ENCODE measurements at places on chromosomes 16 and 17.

DNA sequence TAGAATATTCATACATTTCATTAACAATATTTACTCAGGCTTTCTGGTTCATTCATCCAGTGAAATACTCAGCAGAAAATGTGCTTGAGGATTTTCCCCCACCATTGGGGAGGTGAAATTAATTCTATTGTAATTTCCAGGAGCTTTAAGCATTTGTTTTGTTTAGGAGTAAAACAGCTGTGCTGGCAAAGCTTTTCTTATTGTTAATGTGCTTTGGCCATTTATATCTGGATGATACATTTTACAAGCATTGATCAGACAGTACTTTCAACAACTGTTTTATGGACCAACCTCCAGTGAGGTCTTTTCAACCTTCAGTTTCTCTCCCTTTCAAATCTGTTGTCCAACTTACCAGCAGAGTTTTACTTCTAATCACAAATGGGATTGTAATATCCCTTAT lies 672.4 kb downstream of the CDH11 start:
- DNase-seq: no peak

DNA sequence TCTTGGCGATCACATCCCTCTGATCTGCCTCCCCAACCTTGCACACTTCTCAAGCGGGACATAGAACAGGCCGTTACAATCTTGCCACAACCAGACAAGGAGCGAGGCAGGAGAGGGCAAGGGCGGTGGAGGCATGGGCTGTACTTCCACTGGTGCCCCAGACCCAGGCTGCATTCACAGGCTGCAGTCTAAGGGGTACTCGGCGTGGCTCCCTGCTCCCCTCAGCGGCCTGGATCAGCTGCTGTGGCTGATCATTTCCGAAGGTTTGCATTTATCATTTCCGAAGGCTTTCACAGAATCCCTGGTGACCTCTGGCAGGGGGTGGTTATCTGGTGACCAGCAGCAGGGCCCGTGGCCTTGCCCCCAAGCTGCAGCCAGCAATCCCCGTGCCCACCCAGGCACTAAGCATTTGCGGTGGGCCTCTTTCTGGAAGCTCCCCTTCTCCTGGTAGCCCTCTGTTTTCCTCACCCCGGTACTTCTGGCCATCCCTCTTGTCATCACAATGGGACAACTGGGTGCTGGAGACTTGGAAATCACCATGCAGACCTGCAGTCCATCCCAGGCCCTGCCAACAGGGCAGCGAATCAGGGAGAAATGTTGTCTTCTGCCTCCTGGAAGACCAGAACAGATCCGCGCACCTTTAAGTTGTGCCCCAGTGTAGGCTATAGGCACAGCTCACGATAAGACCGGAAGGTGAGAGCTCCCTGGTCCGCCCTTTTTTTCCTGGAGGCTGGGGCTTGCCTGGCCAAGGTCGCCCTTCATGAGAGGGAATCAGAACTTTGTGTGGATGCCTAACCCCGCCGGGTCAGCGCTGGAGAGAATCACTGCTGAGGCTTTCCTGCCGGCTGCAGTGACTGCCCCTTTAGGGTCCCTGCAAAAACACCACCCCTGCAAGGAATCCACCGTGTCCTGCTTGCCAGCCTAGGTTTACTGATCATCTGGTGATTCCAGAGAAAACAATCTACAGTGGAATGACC lies 1739.1 kb downstream of the TP53TG3F start:
- DNase-seq: no peak

- no peak for DNase-seq
Observed at GRCh38 chr16:87968541-87968940, 17.3 kb downstream of the BANP start.

GRCh38 chr17:79306424-79307318 lies 232.0 kb downstream of the ENGASE start:
- no peak for DNase-seq

- DNase-seq: no peak
Observed at GRCh38 chr17:72145962-72146361, 25.1 kb downstream of the SOX9 start.

GRCh38 chr17:73072219-73072962 lies 20.1 kb downstream of the SLC39A11 start:
- no peak for DNase-seq

GRCh38 chr17:79513820-79514535 lies 96.9 kb downstream of the RBFOX3 start:
- DNase-seq: no peak

- no peak for DNase-seq
Observed at GRCh38 chr17:56884483-56885311, 29.2 kb downstream of the TRIM25 start.

DNA sequence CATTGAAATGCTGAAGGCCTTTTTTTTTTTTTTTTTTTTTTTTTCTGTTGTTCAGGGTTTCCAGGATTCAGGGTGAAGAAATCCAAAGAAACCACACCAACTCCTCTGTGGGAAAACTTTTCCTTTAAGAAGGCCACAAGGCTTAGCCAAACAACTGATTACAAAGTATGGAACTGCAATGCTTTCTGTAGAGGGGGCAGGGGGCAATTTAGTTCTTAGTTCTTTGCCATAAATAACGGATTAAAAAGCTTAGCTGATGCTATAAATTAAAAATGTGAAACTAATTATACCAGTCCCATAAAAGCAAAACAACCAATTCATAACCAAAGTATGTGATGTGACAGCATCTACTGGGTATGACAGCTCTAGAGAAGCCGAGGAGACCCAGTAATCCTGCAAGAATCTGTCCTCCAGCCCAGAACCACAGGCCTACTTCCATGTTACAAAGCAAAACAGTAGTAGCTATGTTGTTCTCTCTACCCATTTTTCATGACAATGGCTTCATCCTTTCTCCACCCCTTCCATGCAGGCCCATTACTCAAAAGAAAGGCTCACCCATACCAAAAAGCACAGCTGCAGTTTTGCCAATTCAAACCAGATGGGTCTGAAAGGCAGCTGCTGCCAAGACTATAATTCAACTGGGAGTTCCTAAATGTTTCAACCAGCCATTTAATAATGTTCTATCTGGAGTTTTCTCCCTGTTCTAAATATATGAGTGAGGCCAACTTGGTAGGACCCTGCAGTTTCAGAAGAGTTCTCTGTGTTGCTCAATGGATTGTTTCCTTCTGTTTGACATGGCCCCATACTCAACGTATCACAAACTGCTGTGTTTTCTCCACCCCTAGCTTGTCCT lies 167.1 kb upstream of the ZFHX3 start:
- no peak for DNase-seq

DNA sequence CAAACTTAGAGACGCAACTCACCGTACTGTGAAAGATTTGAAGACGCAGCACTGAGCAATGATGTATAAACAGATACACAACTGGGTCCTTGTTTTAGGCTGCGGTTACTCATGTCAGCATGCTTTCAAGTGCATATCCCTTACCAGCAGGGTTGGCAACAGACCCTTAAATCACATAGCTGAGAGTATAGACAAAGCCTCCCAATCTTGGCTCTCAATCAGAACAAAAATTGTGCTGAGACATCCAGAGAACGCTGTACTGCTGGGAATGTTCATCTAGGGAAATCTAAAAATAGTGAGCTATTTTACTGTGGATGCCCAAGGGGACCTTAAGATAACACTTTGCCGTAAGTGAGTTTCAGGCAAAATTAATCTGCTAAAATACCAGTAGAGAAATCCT lies 84.4 kb upstream of the NUDT7 start:
- DNase-seq: no peak

DNA sequence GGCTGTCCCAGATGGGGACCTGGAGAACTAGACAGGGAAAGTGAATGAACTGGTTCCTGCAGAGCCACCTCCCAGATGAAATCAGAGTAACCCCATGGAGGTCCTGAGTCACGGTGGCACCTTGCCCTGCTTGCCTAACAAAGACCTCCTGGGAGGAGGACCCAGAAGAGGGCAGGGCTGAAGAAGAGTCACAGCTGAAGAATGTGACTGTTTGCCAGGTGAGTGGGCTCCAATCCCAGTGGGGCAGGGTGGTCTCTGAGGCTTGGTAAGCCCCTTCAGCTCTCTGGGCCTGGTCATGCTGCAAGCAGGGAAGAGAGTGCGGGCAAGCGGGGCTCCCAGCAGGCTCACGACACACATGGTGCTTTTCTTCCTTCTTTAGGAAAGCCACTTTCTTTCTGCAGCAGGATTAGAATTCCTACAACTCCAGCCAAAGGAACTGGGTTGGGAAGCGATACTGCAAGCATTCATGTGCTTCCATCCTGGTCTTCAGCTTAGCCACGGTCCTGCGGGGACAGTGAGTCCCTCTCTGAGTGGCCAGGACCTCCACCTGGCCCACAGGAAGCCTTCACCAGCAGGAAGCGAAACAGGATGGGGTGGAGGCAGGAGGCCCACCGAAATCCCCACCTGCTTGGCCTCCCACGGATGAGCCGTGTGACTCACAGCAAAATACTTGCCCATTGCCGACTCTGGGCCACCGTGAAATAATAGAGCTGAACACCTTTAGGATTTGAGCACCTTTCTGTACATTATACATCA lies 4.3 kb downstream of the C16orf74 start:
- no peak for DNase-seq

GRCh38 chr17:77786740-77787505 lies 171.6 kb upstream of the TNRC6C start:
- no peak for DNase-seq

- DNase-seq: no peak
Observed at GRCh38 chr17:69593716-69594115, 179.2 kb downstream of the MAP2K6 start.

DNA sequence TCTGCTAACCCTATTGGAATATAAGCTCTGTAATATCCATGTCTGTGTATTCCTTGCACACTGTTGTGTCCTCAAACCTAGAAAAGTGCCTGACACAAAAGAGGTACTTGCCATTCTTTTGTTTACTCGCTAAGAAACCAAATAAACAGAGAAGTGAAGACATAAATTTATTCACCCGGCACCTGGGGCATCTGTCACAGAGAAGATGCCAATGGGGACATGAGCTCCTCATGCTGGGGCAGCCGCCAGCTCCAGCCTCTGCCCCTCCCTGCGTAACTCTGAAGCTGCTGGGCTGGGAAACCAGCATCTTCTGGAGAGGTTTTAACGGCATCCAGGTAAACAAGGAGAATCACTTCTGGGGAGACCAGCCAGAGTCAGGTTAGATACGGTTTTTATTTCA lies 15.1 kb upstream of the CDRT4 start:
- DNase-seq: no peak

DNA sequence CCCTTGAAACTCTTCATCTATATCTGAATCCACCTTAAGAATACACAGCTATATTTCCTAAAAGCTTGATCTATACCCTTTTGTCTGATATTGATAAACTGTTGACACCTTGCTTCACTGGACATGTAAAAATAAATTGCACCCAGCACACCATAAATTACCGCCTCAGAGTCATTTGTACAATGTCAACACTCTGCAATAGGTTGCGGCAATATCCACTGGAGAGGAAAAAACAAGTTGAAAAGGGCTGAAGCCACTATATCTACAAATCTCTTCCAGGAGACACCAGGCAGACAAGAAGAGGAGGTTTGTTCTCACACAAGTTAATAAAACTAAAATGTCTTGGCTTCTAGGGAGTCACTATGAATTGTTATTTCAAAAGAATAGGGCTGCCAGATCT lies 656.9 kb downstream of the CDH8 start:
- DNase-seq: no peak

DNA sequence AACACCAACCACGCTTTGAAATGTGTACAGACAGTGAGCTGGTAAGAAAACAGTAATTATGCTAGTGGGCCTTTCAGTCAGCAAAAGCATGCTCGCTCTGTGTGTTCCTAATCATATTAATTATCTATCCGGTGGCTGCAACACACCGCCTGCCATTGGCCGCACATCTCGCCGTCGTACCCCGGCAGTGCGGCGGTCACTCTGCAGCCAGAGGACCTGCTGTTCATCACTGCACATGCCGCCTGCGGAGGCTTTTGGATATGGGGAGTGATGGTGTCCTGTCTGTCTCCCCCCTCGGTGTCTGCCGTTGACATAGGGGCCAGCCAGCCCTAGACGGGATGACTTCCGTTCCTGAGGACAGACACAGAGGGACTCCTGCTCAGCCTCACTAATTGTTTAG lies 68.5 kb downstream of the RPA1 start:
- no peak for DNase-seq

DNA sequence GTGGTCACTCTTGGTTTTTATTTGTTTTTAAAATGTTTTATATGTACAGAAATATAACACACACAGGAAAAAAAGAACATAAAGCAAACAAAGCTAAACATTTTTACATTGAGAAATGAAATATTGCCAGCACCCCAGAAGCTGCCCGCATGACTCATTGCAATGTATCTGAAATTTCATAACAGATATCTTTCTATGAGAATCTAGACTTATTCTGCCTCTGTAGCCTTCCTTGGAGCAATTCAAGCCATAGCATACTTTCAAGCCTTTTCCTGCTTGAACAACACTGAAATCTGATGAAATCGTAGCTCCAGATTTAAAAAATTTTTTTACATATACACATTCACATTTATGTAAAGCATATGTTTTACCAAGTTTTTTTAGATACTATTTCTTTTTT lies 86.9 kb downstream of the RBBP6 start:
- no peak for DNase-seq

DNA sequence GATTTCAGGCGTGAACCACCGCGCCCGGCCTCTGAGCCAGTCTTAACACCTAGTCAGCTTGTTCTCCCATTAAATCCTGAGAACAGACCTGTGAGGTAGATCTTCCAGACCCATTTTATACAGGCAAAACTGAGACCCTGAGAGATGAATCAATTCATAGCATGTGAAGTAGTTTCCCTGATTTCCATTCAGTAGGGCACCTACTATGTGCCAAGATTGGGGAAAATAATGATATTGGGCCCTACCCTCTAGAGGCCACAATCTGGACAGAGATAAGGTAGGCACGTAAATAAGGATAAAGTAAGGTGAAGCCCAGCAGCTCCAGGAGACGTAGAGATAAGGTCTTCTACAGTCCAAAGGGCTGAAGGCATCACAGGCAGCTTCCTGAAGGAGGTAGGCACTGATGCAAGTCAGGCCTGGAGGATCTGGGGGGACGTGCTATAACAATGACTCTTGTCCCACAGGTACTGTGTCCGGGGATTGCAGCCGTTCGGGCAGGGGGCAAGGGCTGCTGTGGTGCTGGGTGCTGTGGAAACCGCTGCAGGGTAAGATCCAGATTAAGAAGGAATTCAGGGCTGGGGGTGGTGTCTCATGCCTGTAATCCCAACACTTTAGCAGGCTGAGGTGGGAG lies 5.7 kb downstream of the VMO1 start:
- DNase-seq: no peak

GRCh38 chr16:87146676-87147075 lies 170.5 kb downstream of the C16orf95 start:
- no peak for DNase-seq

All from CD4-positive, alpha-beta T cell treated with Interleukin-21 for 1 hour (primary cell).